ENCODE measurements at places on chromosomes 16 and 17.

GRCh38 chr17:61408151-61409041 is 8.8 kb downstream of the TBX2 start:
- no peak for DNase-seq

DNA sequence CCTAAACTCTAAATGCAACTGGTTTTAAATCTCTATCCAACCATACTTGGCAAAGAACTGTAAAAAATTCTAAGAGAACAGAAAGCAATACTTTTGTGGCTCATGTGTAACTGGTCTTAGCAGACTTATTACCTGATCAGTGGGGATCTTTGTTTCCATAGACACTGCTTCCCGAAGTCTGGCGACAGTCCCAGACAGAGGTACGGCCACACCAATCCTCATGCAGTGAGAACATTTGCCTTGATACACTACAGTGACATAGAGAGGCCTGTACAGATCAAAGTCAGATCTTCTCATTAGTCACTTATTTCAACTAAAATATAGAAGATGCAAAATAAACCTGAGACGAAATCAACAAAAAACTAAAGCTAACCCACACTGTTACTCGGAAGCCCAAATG is 43.9 kb downstream of the USP31 start:
- no peak for DNase-seq

DNA sequence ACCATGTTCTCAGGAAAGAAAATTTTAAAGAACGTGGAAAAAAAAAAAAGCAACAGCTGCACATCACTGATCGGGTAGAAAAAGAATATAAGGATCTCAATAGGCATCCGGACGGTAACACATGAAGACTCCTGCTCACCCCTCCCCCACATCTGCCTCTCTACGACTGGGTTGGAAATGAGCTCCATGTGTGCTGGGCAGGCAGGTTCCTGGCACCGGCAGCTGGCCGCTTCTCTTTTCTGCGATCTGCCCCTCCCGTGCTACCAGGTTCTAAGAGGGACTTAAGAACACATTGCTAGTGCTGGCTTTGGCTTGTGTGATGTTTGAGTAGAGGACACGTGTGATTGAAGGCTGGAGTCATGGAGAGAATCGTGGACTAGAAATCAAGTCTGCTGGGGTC is 115.5 kb downstream of the AATF start:
- no peak for DNase-seq

DNA sequence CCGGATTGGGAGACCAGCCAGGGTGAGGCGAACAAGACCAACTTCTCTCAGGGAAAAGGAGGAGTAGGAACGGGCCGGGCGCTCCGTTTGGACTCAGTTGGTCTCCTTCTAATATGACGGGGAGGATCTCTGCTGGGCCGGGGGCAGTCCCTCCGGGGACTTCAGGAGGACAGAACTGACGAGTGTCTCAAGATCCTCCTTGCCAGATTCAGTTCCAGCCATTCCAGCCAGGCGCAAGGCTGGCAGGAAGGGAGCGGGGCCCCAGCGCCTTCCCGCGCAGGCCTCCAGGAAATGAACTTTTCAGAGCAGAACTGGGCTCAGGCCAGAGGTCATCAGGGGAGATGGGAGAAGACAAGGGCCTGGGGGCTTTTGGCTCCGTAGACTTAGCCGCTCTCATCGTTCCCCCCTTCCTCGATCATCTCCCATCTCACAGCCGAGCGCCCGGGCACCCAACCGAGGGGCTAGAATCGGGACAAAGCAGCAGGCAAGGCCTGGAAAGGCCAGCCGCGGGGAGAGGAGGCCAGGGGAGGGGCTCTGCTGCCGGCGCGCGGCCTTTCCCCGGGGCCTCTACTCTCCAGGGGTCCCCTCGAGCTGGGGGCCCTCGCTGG is 1.6 kb downstream of the ZNF423 start:
- DNase-seq, result no peak

GRCh38 chr16:54936979-54937670 is 6.5 kb downstream of the IRX5 start:
- DNase-seq, result no peak

Data from CD4-positive, alpha-beta T cell treated with Interleukin-6 at 100 ng/mL for 8 hours (primary cell).